Stimulated activated CD4-positive, alpha-beta T cell treated with anti-CD3 and anti-CD28 coated beads, Interleukin-2, amount 100 ng/mL, for 4 hours (primary cell): ENCODE measurements at places on chromosomes 4 and X.
A peak's percentile ranks its signal among the peaks of the same experiment; 100 is the strongest.

DNA sequence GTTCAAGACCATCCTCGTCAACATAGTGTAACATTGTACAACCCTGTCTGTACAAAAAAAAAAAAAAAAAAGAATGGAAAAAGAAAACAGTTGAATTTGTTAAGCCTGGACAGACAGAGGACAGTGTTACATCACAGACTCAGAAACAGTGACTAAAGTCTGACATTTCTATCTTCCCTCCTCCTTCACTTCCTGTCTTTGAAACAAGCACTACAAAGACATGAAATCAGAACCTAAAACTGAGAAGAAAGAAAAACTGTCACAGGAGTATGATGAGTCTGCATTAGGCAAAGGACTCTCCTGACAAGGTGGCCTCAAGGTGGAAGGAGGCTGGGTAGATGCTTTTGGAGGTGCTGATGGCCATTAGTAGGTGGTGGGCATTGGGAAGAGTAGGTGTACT lies 126.7 kb downstream of the RBM47 start:
- no peak for DNase-seq

DNA sequence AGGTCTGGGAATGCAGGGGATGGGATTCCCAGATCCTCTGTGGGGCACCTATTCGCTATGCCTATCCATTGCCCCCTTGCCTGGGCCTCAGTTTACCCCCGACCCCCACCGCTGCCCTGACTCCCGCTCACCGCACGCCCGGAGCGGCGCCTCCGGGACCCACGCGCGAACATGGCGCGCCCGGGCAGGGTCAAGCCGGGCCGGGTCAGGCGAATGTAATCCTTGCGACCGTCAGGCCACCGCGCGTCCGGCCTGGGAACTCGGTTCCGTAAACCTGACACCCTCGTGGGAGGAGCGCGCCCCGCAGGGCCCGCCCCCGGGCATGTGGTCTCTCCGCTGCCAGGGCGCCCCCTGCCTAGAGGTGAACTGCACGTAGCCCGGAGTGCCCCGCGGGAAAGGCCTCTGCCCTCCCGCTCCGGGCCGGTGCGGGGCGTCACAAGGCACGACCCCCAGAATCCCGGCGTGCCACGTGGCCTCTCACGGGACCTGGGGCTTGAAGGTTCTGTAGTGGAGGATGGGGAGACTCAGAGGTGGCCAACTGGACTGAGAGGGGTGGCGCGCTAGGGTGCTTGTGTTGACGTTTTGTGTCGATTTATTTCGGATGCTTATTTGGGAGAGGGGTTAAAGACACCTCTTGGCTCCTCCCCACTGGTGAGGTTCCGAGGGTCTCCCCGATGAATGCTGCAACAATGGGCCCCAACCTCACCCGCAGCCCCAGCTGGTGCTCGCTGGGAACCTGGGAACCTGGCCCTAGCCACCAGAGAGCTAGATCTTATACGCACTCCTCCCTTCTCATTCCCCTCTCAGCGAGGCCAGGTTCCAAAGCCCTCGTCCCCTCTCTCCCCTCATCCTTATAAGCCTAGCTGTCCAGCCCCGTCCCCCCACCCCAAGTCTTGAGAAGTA lies at the start of gene PRICKLE3:
TSS of gene PRICKLE3 (minus strand) at position 249 of the 903 bp plus-strand sequence. CDS start at position 173, 76 bp downstream.
- peak; percentile 60 for DNase-seq

- no peak for DNase-seq
Measured at GRCh38 chrX:13013363-13014110, 30.9 kb downstream of the FAM9C start.

- DNase-seq, result no peak
Measured at GRCh38 chr4:764405-765169, 59.0 kb downstream of the PCGF3 start.

DNA sequence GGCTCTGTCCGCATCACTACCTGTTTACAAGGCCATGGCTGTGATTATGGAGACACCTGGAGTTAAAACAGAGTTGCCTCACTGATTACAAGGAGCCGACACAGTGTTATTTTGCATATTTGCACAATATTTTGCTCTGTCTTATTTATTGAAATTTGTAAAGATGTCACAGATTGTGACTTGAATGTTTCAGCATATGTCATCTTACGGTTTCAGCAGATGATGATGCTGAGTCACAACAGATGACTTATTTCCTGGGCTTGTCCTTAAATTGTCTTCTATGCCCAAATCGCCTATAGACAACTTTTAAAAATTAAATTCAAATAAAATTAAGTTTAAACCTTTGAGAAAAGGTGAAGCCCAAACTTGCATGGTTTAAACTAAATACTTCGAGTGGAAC lies 87.1 kb upstream of the INPP4B start:
- DNase-seq, result no peak

DNA sequence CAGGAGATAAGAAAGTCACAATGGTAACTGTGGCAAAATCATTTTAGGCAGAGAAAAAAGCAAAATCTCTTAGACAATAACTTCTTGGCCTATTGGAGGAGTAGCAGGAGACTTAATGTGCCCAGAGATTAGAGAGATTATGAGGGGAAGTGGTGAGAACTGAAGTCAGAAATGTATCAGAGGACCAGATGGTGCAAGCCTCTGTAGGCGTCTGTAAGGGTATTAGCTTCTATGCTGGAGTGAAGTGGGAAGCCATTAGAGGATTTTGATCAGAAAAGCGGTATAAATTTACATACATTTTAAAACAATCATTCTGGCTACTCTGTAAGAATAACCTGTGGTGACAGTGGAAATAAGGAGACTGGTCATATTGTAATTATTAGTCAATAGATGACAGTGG lies 236.7 kb downstream of the FAT4 start:
- no peak for DNase-seq

- DNase-seq, result no peak
Measured at GRCh38 chr4:88077911-88078524, 70.6 kb downstream of the PKD2 start.

DNA sequence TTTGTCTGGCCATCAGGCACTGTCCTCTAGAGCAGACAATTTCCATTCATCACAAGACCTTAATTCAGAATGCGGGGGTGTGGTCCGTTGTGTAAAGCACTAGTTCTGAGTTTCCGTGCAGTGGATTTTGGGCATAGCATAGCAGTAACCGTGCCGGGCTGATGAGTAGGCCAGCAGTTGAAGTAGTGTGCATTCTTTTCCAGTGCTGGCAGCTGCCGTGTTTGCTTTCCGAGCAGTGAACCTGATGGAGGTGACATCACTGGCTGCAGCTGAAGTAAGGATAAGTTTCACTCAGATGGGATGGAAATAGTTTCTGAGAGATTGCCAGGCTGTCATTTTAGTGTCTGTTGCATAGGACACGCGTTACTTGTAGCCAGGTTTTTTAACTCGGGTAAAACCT lies 107.0 kb upstream of the STIM2 start:
- DNase-seq, result no peak

GRCh38 chrX:149365552-149365951 lies 139.6 kb downstream of the IDS start:
- no peak for DNase-seq

DNA sequence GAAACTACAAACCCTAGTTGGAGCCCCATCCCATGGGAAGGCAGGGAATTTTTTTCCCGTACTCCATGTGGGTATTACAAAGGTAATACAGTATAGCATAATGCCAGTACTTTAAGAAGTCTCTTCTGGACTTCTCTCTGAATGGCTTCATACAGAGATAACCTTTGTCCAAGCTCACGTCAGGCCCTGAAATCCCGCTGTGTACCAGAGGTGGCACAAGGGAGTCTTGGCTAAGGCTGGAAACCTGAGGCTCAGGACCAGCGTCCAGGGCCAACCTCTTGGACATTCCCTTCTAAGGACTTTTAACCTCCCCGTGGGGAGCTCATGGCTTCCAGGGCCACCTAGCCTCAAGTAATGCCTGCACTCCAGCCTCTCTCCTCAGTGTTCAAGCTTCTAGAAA lies 338.9 kb upstream of the FAM241A start:
- DNase-seq, result no peak

DNA sequence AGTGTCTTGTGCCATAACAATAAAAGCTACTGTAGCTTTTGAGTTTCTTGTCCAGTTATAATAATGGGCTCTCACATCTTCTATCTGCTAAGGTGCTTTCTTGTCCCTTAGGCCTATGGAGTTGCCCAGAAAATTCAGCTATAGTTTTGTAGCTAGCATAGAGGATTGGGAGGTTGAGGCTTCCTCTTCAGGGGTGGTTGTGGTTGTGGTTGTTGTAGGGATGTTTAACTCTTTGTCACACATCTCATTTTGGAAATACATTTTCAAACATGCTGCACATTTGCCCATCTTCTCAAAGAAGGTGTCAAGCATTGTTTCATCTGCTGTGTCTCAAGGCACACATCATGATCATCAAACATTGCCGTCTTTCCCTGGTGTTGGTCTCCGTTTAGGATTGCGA lies 65.0 kb downstream of the ATXN3L start:
- DNase-seq, result no peak

DNA sequence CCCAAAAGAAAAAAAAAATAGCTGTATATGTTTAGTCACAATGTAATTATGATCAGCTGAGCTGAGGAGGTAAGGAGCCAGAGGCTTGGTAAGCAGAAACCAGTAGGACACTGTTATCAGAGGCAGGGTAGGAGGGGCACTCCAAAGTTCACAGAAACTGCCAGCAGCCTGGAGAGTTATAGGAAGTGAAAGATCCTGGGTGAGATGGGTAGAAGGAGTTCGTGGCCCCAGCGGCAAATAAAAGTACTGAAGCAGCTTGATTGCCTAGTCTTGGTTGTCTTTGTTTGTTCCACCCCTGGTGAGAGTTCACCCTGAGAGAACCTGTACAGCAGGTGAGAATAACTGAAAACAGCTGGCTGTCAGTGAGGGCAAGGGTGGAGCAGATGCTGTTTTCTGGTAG lies 340.8 kb downstream of the ADGRL3 start:
- no peak for DNase-seq
